ENCODE measurements at places on chromosomes 2 and 18.

- no peak for DNase-seq
Measured at GRCh38 chr18:23141104-23141999, 6.1 kb downstream of the CABLES1 start.

GRCh38 chr2:139825726-139826125, 1045.5 kb upstream of the NXPH2 start:
- DNase-seq, result no peak

DNA sequence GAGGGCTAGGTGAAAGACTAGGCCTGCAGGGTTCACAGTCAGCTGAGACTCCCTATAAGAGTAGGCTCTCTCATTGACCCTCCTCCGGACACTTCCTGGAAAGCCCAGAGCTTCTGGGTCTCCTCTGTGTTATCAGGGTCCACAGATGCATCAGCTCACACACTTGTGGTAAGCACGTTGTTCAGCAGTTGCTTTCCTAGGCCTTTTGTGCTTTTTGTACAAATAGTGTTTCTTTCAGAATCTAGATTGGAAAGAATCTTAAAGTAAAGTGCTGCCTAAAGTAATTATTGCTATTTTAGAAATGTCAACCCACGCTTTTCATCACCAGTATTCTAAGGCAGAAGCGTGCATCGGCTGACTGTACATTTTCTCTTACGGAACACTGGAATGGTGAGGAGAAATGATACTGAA, 15.5 kb downstream of the SLC9A2 start:
- no peak for DNase-seq

DNA sequence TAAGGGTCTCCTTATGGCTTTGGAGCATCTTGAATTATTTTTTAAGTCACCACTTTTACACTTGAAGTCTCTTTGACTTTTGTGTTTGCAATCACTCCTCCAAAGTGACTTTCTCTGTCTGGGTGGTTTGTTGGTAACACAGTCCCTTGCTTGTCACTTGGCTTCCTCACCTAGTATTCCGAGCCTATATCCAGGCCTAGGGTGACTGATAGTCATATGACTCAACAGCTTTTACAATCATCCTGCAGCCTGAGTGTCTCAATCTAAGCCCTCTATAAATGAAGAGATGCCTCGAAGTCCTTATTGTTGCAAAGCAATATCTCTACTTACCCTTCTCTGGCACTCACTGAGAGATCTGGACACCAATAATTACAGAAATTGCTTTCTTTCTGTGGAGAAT, 53.9 kb upstream of the SETBP1 start:
- no peak for DNase-seq

All from mesenteric fat pad (tissue), 1 donor.